Activated T-helper 2 cell treated with anti-CD3 and anti-CD28 coated beads, Interferon-gamma antibody, Interleukin-2, Interleukin-4, amounts not matched to agents 10 μg/mL and 5 μg/mL and 100 μg/mL, durations not matched to agents 14 hours and 24 hours and 36 hours (primary cell): ENCODE measurements at places on chromosomes 1 and 21.

DNA sequence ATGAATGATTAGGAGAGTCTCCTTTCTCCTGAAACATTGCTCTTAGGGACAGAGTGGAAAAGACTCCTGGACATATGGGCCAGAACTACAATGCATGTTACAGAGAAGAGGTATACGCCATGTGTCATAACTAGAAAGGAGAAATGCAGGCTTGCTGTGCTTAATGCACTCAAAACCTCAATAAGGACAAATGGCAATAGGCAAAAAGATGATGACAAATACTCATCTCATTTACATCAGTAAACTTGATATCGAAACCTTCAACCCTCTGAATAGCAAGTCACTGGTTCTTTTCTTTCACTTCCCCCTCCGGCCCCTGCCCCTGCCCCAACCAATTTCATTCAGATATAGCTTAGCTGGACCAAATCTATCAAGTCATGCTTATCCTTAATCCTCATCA is 1.9 kb upstream of the GPR88 start:
- peaks cover 61% of the 10 kb centered on the region for H3K27me3 ChIP-seq
- no peak overlapping the region for H3K27ac ChIP-seq

GRCh38 chr1:172040466-172040865 is 199.2 kb downstream of the DNM3 start:
- H3K36me3 ChIP-seq = no peaks in the 10 kb centered on the region
- H3K27ac ChIP-seq = no peak overlapping the region
- H3K4me3 ChIP-seq = no peak overlapping the region
- peaks cover 3% of the 10 kb centered on the region for H3K27me3 ChIP-seq

DNA sequence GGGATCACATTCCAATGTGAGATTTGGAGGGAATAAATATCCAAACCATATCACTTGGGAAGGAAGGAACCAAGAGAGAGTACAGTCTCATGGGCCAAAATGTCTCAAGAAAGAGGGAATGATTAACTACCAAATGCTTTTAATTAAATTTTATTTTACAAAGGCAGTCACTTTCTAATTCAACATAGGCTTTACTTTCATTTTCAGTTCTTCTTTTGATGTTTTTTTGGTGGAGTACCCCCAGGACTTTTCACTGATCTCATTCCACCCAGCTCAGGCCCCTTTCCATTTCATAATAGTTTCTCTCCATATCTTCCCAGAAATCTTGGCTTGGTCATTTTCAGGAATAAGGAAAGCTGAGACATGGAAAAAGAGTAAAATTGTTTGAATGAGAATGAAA is 5.1 kb upstream of the SLAMF7 start:
- H3K27me3 ChIP-seq = no peaks in the 10 kb centered on the region
- no peak overlapping the region for H3K4me3 ChIP-seq
- H3K36me3 ChIP-seq = peaks cover 55% of the 10 kb centered on the region

GRCh38 chr1:43422995-43423671 is 30.6 kb downstream of the HYI start:
- H3K4me3 ChIP-seq = no peak overlapping the region
- H3K4me1 ChIP-seq = peaks cover 2% of the 10 kb centered on the region
- H3K36me3 ChIP-seq = peaks cover 58% of the 10 kb centered on the region
- no peak for DNase-seq

- H3K4me3 ChIP-seq = no peak overlapping the region
- no peak for DNase-seq
- no peaks in the 10 kb centered on the region for H3K4me1 ChIP-seq
- no peaks in the 10 kb centered on the region for H3K36me3 ChIP-seq
- H3K27ac ChIP-seq = no peak overlapping the region
Observed at GRCh38 chr1:238960071-238960470, 426.3 kb upstream of the CHRM3 start.

GRCh38 chr21:36430841-36431240 is 45.6 kb downstream of the CHAF1B start:
- H3K27ac ChIP-seq = peak overlapping the region; percentile 90
- no peaks in the 10 kb centered on the region for H3K27me3 ChIP-seq
- no peak for DNase-seq
- H3K4me3 ChIP-seq = no peak overlapping the region

DNA sequence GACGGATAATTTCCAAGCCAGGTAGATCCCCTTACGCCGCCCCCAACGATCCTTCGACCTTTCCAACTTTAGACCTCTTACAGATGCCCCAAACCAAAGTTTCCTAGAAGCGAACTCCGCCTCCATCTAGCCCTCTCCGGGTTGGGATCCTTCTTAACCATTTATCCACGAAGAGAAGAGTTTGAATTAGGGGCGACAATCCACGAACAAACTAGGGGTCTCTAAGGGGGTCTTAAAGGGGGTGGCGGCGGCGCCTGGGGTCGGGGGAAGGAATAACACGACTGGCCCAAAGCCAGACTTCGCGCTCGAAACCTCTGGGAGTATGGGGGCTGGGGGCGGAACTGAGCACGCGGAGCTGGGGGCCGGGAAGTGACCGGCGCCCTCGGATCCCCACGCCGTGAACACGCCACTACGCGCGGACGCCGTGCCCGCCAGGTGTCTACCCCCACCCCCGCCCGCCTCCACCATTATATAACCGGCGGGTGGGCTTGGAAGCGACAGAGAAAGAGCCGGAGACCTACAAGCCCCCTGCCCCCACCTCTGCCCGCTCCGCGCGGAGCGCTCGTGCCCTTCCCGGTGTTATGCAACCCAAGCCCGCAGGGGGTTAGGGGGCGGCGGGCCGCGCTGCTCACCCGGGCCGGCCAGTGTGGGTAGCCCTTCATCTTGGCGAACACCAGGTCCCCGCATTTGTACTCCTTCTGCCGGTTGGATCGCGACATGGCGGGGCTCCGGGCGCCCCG is 594 bp downstream of the HDGF start:
- DNase-seq = no peak
- peaks cover 36% of the 10 kb centered on the region for H3K4me1 ChIP-seq
- peak overlapping the region; percentile 92 for H3K27ac ChIP-seq
- H3K4me3 ChIP-seq = peak overlapping the region; percentile 94
- H3K27me3 ChIP-seq = no peaks in the 10 kb centered on the region

- no peak for DNase-seq
- no peak overlapping the region for H3K4me3 ChIP-seq
- H3K4me1 ChIP-seq = peaks cover 3% of the 10 kb centered on the region
- H3K27ac ChIP-seq = no peak overlapping the region
Observed at GRCh38 chr1:22711071-22711470, 432 bp downstream of the EPHB2 start.

DNA sequence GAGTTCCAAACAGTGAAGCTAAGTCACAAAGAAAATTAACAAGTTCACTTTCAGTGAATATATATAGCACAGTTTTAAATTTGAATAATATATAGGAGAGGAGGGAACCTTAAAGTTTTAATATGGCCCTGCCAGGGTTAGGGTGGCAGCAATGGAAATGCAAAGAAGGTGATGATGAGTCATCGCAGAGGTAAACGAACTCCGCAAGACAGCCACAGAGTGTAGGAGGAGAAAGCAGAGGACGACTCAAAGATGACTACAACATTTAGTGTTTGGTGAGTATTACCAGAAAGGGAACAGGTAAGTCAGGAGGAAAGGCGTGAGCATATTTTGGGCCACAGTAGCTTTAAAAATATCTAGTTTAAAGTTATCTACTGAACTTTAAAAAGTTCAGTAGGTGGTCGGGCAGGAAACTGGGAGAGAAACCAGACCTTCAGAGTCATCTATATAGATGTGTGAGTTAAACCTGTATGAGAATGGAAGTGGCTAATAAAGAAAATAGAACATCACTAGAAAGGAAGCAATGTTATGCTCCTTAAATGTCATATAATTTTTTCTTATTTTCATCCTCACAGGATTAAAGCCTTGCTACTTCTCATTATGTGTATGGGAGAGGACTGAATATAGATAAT is 75.7 kb downstream of the UCHL5 start:
- DNase-seq = no peak
- peak overlapping the region; percentile 75 for H3K27ac ChIP-seq
- no peak overlapping the region for H3K4me3 ChIP-seq

DNA sequence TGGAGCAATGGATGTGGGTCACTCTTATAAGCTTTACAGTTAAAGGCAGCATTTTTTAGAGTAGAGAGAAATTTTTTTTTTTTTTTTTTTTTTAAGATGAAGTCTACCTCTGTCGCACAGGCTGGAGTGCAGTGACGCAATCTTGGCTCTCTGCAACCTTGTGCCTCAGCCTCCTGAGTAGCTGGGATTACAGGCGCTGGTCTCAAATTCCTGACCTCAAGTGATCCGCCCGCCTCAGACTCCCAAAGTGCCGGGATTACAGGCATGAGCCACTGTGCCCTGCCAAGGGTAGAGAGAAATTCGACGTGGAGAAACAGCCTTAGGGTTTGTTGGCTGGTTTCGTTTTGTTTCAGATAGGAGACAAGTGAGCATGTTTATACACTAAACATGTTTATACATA is 594.2 kb upstream of the ADAMTS5 start:
- H3K36me3 ChIP-seq = no peaks in the 10 kb centered on the region
- no peaks in the 10 kb centered on the region for H3K4me1 ChIP-seq
- H3K27me3 ChIP-seq = no peaks in the 10 kb centered on the region
- no peak overlapping the region for H3K4me3 ChIP-seq
- H3K27ac ChIP-seq = no peak overlapping the region

GRCh38 chr1:205355075-205355453 is 1.7 kb downstream of the KLHDC8A start:
- no peak overlapping the region for H3K4me3 ChIP-seq
- no peaks in the 10 kb centered on the region for H3K4me1 ChIP-seq
- no peak overlapping the region for H3K27ac ChIP-seq

DNA sequence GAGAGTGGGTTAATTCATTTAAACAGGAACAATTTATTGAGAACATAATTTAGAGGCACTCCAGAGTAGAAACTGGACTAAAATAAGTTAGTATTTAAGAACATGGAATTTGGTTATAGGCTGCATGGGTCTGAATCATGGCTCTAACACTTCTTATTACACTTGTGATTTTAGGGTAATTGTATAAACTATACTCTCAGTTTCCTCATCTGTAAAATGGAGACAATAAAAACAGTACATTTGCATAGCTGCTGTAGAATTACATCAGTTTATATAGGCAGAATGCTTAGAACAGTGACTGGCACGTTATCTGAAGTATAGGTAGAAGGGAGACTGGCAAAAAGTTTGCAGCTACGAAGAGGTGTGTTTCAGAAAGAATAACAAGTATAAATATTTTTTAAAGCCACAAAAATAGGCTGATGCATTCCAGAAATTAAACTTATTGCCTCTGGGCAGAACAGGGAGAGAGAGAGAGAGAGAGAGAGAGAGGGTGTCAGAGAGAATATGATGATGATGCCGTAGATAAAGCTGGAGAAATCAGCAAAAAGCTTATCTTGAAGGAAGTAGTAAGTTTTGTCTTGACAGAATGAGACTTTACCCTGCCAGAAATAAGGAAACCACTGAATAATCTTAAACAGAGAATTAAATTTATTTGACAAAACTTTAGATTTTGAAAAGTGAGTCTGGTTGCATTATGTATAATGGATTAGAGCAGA is 8.1 kb upstream of the OR6K3 start:
- H3K4me1 ChIP-seq = peaks cover 2% of the 10 kb centered on the region
- H3K36me3 ChIP-seq = no peaks in the 10 kb centered on the region
- no peak overlapping the region for H3K27ac ChIP-seq
- H3K27me3 ChIP-seq = peaks cover 30% of the 10 kb centered on the region
- H3K4me3 ChIP-seq = no peak overlapping the region

DNA sequence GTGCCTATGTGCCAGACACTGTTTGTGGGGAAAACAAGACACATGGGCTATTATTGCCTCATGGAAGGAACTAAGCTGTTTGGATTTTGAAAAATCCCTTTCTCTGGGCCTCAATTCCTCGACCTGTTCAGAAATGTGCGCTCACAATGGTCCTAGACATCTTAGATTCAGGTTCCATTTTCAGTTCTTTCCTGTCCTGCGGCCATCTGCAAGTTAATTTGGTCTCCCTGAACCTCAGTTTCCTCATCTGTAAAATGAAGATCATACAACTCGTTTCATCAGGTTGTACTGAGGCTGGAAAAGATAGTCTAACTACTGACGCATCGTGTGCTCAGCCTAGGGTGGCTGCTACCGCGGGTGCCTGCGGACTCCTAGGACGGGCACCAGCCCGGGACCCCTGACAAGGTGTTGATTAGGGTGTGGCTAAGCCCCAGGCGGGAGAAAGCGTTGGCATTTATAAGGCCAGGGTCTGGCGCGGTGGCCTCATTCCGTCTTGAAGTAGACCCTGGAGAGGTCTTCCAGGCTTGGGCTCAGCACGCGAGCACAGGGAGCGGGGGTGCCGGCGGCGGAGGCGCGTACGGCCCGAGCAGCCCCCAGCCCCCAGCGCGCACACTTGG is 493 bp upstream of the ELOA start:
- peaks cover 39% of the 10 kb centered on the region for H3K4me1 ChIP-seq
- DNase-seq = no peak
- peaks cover 26% of the 10 kb centered on the region for H3K36me3 ChIP-seq
- H3K27me3 ChIP-seq = no peaks in the 10 kb centered on the region
- peak overlapping the region; percentile 90 for H3K27ac ChIP-seq

- H3K36me3 ChIP-seq = peaks cover 69% of the 10 kb centered on the region
- no peak for DNase-seq
- peak overlapping the region; percentile 52 for H3K27ac ChIP-seq
- H3K4me3 ChIP-seq = no peak overlapping the region
- H3K4me1 ChIP-seq = peaks cover 33% of the 10 kb centered on the region
Observed at GRCh38 chr1:8858112-8858668, 20.3 kb downstream of the ENO1 start.

DNA sequence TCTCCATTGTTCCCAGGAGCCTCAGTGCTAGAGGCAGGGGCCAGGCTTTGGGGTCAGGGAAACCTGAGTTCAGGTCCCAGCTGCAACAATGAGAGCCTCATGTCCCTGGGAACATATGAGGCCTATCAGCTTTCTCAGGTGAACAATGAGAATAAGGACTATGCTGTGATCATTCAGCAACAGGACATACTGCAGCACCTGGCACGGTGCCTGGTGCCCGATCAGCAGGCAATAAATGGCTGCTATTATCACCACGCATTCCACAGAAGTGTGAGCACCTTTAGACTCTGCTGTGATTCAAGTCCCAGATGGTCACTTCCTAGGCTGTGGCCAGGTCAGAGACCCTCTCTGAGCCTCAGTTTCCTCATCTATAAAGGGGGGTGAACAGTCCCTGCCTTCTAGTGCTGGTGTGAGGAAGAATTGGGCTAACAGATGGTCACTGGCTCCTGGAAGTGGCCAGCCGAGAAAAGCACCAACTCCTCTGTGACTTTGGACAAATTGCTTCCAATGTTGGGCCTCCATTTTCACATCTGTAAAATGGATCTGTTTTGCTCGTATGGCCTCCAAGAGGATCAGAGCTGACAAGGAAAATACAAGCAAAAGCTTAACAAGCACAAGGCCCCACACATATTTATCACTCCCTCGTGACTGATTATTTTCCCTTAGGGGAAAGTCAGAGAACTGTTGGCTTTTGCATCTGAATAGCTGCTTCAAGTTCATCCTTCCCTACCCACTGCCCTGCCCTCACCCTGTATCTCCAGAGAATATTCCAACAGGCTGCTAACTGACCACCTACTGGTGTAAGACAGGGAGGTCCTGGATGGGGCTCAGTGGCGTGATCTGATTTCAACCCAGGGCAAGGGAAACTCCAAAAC is 1.1 kb downstream of the SLC5A9 start:
- no peak overlapping the region for H3K27ac ChIP-seq
- DNase-seq = no peak
- H3K36me3 ChIP-seq = no peaks in the 10 kb centered on the region
- peaks cover 2% of the 10 kb centered on the region for H3K27me3 ChIP-seq
- H3K4me1 ChIP-seq = no peaks in the 10 kb centered on the region
